ENCODE measurements at places on chromosomes 3 and 15. TPM values are rescaled to one million over a fixed set of nuclear protein-coding genes. Genes with fewer than 3 reads are reported as not detected.

DNA sequence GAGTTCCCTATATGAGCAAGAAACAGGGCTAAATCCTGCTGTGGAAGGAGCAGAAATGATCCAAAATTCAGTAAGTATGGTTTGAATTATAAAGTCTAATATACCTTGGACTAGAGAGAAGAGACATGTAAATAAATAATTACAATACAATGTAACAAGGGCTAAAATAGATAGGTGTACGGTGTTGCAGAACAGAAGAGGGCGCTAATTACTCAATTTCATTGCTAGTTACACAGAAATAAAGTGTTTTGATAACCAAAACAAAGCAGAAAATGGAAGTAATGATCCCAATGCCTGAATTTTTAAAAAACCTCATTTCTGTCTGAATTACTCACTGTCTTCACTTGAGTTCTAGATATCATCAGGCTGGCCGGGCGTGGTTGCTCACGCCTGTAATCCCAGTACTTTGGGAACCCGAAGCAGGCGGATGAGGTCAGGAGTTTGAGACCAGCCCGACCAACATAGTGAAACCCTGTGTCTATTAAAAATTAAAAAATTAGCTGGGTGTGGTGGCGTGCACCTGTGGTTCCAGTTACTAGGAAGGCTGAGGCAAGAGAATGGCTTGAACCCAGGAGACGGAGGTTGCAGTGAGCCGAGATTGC is 8.3 kb upstream of the PLCH1 start:
- no peak overlapping the region for H3K27ac ChIP-seq
- H3K4me3 ChIP-seq = no peak overlapping the region
- no peaks in the 10 kb centered on the region for H3K27me3 ChIP-seq
- H3K4me1 ChIP-seq = no peaks in the 10 kb centered on the region

GRCh38 chr15:50355619-50355905 is 564 bp upstream of the GABPB1 start:
- no peaks in the 10 kb centered on the region for H3K27me3 ChIP-seq
- H3K4me1 ChIP-seq = peaks cover 63% of the 10 kb centered on the region

DNA sequence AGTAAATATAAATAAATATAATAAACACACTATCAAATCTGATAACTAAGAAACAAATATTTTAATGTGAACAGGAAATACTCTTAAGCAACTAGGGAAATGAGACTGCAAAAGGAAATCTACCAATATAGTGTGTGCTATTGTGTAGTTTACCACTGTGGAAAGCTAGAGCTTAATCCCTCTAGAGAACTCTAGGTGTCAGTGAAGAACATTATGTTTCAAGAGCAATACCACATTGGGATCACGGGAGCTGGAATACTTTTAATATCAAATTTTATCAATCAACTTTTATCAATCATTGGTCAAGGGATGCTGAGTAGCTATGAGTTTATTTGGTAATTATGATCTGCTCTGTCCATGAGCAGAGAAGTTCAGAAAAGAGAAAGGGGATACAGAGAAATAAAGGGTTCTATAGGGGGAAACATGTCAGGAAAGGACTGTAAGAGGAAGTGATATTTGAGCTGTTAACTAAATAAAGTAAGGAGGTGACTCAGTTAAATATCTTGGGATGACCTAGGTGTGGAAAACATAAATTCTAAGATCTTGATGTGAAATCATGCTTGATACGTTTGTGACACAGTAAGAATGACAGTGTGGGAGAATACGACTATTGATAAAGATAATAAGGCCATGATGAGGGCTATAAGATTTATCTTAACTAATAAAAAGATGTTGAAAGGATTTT is 762.2 kb upstream of the ALCAM start:
- H3K36me3 ChIP-seq = no peaks in the 10 kb centered on the region
- DNase-seq = no peak
- H3K4me1 ChIP-seq = peaks cover 5% of the 10 kb centered on the region
- no peak overlapping the region for H3K27ac ChIP-seq

GRCh38 chr15:90645873-90646575 is 71.1 kb upstream of the BLM start:
- DNase-seq = no peak
- H3K36me3 ChIP-seq = peaks cover 35% of the 10 kb centered on the region
- H3K4me1 ChIP-seq = peaks cover 7% of the 10 kb centered on the region
- H3K27me3 ChIP-seq = peaks cover 4% of the 10 kb centered on the region

ECE2 gene
- total RNA-seq = not detected

INKA1 gene
- 10.0 TPM for total RNA-seq
